ENCODE measurements at places on chromosomes 5 and 9.

DNA sequence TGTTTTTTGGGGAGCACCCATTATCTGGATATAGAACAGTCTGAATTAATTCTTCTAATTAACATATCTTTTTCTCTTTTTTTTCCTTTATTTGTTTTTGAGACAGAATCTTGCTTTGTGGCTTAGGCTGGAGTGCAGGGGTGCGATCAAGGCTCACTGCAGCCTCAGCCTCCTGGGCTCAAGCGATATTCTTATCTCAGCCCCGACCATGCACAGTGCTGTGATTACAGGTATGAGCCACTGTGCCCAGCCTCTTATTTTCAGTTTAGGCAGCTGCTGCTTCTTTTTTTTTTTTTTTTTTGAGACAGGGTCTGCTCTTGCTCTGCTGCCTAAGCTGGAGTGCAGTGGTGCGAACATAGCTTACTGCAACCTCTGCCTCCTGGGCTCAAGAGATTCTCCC is 20.2 kb downstream of the UBE2R2 start:
- no peak for DNase-seq

DNA sequence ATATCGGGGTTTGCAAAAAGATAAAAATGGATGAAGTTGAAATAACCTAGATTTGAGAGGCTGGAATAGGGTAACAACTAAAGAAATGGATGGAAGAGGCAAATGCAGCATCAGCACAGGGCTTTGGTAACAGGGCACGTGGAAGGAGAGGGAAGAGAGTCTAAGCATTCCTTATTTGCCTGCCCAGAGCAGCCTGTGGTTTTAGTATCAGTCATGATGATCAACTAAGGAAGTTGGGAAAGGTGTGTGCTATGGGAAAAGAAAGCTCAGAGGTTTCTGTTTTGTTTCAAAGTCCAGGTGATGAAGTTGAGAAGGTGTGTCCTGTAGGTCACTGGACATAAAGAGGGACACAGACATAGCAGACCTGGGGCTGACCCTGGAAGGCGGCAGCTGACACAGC is 28.8 kb downstream of the GAS1 start:
- no peak for DNase-seq

DNA sequence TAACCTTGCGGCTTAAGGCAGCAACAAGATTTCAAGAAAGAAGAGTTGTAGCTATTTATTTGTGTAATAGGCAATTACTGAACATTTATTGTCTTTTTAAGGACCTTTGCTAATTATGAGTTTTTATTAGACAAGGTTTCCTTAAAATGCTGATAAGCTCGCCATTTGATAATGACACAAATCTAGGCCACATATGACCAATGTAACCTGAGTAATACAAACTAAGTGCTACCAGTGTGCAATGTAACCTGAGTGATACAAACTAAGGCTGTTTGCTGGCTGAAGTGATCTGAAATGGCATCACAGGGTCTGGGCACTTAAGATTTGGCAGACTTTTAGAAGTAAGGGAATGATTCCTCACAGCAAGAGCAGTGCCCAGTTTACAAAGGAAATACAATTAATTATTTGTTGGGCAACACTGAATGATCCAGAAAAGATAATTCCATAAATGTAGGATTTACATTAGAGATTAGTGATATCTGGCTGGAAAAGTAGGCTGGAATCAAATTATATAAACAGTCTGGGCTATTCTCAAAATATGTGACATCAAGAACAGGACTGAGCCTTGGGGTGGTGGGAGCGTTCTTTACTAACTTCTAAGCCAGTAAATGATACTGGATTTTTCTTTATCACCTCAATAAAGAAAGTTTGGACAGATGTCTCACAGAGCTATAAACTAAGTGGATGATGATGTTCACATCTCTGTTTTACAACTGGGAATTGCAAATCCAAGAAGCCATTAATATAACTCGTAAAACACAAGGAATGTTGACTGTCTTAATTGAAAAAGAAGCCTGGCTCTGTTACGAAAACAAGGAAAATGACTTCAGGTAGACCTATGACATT is 54.8 kb downstream of the MRPS27 start:
- no peak for DNase-seq

DNA sequence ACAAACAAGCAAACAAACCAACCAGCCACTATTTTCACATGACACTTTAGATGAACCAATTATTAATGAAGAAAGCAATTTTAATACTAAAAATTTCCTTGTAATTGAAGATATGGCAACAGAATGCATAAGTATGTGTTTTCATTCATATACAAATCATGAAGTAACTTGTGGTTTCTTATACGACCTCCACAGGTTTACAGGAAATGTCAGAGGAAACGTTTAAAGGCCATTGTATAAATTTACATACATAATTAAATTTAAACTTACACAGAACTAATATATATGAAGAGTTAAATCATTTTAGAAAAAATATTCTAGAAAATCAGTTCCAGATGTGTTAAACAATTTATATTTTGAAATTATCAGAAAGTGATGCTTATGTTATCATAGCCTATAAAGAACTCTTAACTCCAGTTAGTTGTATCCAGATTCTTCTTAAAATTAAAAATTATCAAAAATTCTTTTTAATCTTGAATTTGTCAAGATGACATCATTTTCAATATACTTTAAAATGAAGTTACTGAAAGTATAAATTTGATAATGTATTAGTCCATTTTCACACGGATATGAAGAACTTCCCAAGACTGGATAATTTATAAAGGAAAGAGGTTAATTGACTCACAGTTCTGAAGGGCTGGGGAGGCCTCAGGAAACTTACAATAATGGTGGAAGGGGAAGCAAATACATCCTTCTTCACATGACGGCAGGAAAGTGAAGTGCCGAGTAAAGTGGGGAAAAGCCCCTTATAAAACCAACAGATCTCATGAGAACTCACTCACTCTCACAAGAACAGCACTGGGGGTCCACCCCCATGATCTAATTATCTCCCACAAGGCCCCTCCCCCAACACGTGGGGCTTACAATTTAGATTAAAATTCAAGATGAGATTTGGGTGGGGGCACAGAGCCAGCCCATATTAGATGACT is 192.0 kb downstream of the PIK3R1 start:
- no peak for DNase-seq

DNA sequence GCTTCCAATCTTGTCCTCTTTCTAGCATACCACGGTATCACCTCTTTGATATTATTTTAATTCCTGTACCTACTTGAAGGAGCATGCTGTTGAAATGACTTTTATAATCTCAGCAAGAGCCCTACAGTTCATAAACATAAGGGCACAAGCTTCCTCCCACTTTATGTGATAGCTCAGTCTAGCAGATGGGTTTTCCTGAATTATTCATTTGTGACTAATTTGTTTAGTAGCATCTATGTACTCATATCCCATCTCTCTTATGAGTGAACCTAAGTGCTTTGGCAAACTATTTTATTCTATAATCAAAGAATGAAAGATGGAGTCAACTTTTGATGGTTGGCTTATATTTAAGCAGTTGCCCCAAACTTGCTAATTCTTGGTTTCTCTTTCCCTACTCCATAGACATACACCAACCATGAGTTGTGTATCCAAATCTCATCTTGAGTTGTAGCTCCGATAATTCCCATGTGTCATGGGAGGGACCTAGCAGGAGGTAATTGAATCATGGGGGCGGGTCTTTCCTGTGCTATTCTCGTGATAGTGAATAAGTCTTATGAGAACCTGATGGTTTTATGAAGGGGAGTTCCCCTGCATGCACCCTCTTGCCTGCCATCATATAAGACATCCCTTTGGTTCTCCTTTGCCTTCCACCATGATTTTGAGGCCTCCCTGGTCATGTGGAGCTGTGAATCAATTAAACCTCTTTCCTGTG is 17.7 kb downstream of the TXNDC8 start:
- no peak for DNase-seq
